ENCODE measurements at places on chromosomes 6 and 20.

DNA sequence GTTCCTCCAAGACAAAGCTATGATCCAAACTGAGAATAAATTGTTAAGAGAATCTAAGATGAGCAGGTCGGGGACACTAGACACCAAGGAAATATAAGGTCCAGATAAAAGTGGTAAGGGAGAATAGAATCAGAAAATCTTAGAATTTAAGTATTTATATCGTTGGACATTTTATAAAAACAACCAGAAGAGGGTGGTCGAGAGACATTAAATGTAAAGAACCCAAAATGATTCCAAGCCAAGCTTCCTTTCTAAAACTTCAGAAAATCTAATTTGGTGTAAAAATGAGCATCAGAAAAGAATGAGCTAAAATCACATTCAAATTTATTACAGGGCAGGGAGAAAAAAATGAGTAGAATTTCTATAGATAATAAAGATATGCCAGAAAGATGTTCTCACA lies 97.8 kb upstream of the OGFRL1 start:
- DNase-seq = no peak

DNA sequence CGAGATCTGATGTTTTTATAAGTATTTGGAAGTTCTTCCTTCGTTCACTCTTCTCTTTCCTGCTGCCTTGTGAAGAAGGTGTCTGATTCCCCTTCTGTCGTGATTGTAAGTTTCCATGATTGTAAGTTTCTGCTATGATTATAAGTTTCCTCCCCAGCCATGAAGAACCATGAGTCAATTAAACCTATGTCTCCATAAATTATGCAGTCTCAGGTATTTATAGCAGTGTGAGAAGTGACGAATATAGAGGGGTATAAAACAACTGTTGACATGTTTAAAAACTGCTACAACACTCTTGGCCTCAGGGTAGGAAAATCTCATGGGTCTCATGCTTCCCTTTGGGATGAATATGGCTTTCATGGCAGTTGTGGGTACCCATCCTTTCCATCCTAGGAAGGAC lies 5.8 kb upstream of the WFDC2 start:
- DNase-seq = no peak

DNA sequence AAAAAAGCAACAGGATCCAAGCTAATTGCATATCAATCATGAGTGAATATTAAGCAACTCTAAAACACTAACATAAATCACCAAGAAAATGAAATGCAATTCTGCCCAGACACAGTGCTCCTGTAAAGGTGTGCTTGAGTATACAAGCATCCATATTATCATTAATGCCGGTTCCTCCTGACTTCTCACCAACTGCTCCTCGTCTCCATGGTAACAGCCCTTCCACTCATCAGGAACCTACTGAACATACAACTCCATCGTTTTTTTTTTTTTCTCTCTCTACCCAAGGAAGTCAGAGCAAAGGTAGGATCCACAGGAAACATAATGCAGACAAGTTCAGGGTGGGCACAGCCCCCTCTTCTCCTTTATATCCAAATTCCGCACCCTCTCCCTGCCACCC lies 12.4 kb downstream of the GABBR1 start:
- no peak for DNase-seq

GRCh38 chr6:134379076-134379475 lies 61.2 kb upstream of the SGK1 start:
- DNase-seq = peak; percentile 78

GRCh38 chr6:39530201-39530759 lies 194.9 kb downstream of the KIF6 start:
- peak; percentile 12 for DNase-seq

DNA sequence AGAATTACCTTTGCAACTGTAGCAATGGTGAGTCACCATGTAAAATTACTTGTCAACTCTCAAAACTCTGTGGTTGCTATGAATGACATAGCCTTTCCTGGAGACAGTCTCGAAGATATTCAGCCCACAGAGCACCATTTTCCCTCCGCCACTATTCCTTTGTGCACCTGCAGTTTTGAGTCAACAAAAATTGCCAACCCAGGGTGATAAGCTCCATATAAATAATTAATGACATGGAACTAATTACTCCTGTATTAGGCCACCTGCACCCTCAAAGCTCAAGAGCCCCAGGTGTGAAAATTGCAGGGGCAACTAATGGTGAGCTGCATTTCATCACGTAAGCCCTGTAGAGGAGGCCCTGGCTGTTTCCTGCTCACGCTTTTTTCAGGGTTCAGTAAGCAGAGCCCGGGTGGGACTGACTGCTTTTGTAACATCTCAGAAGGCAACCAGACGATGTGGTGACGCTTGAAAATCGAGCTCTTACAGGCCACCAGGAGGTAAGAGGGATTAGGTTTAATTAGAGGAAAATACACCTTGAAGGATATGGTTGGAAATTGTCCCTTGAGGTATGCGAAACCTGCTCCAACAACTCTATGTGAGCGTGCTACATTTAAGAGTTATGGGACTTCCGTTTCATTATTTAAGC lies 70.8 kb downstream of the BMP2 start:
- DNase-seq = no peak

DNA sequence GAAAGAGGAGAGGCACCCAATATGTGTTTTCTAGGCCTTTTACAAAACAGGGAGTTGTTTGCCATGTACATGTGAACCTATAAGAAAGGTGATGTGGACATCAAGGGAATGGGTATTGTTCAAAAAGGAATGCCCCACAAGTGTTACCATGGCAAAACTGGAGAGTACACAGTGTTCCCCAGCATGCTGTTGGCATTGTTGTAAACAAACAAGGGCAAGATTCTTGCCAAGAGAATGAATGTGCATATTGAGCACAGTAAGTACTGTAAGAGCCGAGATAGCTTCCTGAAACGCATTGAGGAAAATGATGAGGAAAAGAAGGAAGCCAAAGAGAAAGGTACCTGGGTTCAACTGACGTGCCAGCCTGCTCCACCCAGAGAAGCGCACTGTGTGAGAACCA lies 13.1 kb downstream of the QRSL1 start:
- DNase-seq = no peak

GRCh38 chr20:46994341-46994740 lies 99.7 kb downstream of the EYA2 start:
- peak; percentile 83 for DNase-seq

GRCh38 chr6:5108536-5109150 lies 23.5 kb downstream of the PPP1R3G start:
- DNase-seq = no peak

DNA sequence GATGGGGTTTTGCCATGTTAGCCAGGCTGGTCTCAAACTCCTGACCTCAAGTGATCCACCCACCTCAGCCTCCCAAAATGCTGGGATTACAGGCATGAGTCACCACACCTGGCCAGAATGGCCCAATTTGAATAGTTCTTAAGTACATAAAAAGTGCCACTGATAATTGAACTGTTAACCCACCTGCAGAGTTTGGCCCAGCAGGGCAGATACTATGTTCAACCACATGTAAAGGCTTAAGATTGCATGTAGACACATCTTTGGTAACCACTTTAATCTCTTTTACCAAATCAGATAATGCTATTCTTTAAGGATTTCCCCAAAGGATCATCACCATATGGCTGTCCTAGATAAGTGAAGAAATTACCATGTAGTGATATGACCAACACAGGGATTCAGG lies 21.3 kb upstream of the SGK1 start:
- no peak for DNase-seq

- DNase-seq = no peak
These were observed 98.7 kb downstream of the COL21A1 start for GRCh38 chr6:56148488-56149186.

- no peak for DNase-seq
These were observed 390.2 kb downstream of the LAMA2 start for GRCh38 chr6:129273161-129273560.

DNA sequence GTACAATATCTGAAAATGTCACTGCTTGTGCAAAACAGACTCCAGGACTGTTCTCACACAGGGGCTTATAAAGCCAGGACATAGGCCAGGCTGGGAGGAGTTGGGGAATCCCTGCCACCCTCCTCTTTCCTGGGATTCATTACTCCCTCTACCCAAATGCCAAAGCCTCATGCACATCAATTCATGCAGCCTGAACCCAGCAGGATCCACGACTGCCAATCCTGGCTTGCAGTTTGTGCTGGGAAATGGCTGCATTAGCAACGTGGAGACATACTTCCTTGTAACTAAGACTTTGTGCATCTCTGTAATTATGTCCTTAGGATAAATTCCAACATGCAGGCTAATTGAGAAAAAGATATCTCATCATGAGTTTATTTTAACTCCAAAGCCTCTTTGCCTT lies 143.8 kb downstream of the SYCP2 start:
- DNase-seq = no peak

DNA sequence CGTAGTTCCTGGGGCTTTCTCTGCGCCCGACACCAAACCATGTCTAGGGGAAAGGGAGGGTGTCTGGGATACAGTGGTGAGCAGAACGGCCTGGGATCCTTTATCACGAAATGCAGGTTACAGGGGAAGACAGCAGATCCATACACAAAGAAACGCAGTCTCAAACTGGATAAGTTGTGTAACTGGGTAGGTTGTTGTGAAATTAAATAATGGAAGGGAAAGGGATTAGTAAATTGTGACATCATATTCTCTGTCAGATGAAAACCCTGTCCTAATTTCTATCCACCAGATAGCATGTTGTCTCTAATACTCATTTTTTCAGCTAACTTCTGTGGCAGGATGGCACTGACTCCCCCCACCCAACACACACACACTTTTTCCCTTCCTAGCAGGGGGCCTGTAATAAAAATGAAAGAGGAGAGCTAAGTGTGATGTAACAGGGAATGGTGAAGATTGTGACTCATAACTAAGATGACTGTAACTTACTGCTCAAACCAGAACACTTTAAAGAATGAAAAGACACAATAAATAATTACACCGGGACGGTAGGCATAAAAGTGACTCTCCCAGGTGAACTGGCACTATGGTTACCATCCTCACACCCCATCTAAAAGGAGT lies 769 bp upstream of the TRPC4AP start:
- DNase-seq = peak; percentile 55

GRCh38 chr20:21175433-21175832 lies 49.6 kb downstream of the KIZ start:
- DNase-seq = peak; percentile 56
